ENCODE measurements at places on chromosomes 1 and 21.

DNA sequence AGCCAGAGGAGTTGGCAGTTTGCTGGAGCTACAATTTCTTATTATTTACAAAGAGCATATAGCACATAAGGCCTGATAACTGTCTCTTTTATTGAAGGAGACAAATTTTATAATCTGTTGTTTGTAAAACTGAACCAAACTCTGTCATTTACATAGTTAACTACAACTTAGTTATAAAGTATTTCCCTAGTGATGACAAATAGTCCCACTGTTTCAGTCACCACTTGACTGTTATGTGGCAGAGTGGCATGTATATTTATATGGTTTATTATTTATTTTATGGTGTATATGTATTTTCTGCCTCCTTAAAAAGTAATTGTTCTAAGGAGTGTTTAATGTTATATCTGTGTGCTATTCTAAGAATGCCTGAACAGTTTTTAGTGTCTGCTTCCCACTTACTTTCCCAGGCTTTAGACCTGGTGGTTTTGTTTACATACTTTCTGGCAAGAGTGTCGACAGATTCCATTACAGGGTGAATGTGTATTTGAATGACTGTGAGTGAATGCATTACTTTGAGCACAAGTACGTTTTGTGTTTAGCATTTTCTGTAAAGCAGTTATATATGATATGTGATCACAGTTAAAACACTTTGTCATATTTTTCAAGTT, 10.0 kb downstream of the TSEN15 start:
- DNase-seq = no peak

DNA sequence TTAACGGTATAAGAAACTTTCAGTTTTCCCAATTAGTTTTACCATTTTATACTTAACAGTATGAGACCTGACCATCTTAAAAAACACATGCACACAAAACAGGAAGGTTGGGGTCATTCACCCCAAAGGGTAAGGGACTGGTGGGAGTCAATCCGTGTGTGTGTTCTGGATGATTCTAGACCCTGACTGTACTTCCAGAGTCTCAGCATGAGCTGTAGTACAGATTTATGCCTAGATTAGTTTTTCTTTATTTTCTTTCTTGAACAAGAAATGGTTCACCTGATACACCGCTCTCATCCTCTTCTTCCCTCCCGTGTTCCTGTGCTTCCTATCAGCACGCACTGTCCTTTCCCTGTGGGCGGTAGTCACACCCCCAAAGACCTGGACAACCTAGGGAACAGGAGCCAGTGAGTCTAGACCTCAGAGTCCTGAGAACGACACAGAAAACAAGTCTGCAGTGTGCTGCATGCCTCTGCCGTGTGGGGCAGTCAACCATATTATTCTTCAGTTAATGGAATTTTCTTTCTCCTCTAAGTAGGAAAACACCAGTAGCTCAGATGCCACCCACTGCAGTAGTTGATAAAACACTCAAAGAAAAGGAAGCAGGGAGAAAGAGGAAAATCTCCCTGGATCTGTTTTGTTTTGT, 38.9 kb upstream of the MRPS6 start:
- peak; percentile 6 for DNase-seq

DNA sequence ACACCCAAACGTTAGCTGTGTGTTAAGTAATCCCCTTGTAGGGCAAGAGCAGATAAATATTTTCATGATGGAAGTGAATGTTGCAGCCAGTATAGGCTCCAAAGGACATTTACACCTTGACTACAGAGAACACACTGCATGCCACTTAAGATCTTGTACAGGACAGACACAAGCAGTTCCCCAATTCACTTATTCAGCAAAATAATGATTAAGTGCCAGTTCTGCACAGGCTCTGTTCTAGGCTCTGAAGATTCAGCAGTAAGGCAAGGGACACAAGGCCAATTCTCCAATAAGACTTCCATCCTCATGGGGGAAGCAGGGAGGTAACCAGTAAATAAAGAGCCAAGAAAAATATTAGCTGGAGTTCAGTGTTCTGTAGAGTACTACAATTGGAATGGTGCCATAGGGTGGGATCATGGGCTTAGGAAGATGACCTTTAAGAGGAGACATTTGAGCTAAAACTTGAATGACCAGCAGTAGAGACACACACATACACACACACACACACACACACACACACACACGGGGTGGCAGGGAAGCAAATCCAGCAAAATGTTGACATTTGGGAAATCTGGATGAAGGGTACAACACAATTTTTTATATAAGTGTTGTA, 199.9 kb upstream of the JUN start:
- no peak for DNase-seq

GRCh38 chr1:40224040-40224439, 23.7 kb upstream of the TMCO2 start:
- DNase-seq = no peak

GRCh38 chr1:21903638-21904453, 33.3 kb downstream of the HSPG2 start:
- no peak for DNase-seq

GRCh38 chr1:53481456-53481855, 22.3 kb downstream of the DMRTB1 start:
- DNase-seq = no peak

GRCh38 chr1:59232216-59232615, 64.7 kb upstream of the FGGY start:
- no peak for DNase-seq

DNA sequence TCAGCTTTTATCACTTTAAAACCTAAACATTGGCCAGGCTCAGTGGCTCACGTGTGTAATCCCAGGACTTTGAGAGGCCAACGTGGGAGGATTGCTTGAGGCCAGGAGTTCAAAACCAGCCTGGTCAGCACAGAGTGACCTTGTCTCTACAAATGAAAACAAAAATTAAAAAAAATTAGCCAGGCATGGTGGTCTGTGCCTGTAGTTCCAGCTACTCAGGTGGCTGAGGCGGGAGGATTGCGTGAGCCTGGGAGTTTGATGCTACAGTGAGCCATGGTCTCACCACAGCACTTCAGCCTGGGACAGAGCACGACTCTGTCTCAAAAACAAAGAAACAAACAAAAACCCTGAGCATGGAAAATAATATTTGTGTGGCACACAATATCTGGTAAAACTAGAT, 143.5 kb upstream of the HNRNPU start:
- no peak for DNase-seq

DNA sequence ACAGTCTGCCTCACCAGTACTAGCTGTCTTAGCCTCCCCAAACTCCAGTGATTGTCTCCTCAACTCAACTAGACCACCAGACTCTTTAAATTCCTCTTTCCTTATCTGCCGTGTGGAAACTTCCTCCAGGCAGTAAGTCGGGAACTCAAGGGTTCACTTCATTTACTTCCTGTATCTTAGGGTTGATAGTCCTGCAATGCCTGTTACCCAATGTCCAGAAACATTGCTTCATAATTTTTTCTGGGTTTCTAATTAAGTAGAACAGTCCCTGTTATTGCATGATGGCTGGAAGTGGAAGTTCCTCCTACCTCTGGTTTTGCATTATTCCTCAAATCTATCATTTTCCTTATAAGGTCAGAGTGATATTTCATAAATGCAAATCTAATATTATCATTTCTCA, 60.8 kb upstream of the RNF11 start:
- DNase-seq = no peak

- no peak for DNase-seq
Measured at GRCh38 chr1:12316331-12316730, 86.5 kb downstream of the VPS13D start.

DNA sequence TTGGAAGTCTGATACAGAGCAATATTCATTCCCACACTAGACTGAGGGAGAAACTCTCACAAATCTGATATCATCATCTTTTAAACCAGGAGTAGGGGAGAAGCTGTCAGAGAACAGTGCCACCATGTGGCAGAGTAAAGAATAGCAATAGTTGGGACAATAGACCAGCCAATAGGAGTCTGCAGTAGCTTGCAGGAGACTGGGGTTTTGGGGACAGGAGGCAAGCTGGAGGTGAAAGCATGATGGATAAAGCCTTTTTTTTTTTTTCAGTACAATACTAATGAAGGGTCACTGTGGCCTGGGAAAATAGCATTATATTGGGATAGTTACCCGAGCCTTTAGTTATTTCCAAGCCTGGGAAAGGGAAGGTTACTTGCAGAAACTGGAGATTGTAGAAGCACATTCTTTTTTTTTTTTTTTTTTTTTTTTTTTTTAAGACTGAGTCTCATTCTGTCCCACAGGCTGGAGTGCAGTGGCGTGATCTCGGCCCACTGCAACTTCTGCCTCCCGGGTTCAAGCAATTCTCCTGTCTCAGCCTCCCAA, 120.7 kb downstream of the S1PR1 start:
- peak; percentile 31 for DNase-seq

- no peak for DNase-seq
Measured at GRCh38 chr1:166703141-166703540, 136.1 kb upstream of the POGK start.

DNA sequence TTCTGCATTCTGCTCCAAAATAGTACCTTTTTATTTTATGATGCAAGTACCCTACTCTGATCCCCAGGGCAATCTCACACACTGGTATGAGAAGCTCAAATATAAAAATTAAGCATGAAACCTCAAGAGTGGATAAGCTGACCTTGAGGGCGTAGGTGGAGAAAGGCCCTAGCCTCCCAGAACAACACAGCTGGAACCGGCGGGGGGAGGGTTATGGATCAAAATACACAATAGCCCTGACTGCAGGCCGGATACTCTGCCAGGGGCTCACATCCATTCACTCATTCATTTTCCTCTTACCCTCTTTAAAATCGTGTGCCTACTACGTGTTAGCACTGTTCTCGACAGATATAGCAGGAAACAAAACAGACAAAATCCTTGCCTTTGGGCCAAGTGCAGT, 32.8 kb upstream of the ECE1 start:
- no peak for DNase-seq

GRCh38 chr1:1796466-1796865, 18.2 kb upstream of the NADK start:
- no peak for DNase-seq

DNA sequence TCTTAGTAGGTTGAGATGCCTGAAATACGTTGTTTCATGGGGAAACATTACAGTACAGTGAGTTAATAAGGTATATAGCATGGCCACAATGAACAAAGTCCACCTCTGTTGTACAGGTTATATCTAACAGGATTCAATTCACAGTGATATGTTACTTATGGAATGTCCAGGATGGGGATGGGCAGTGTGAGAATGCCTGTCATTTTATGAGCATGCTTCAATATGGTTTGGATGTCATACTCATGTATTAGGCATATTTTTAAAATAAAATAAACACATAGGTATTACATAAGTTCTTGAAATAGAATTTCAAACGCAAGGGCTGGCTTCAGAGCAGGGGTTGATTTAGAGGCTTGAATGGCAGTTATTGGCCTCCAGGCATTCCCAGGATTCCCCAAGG, 6.1 kb upstream of the PHLDA3 start:
- DNase-seq = no peak

DNA sequence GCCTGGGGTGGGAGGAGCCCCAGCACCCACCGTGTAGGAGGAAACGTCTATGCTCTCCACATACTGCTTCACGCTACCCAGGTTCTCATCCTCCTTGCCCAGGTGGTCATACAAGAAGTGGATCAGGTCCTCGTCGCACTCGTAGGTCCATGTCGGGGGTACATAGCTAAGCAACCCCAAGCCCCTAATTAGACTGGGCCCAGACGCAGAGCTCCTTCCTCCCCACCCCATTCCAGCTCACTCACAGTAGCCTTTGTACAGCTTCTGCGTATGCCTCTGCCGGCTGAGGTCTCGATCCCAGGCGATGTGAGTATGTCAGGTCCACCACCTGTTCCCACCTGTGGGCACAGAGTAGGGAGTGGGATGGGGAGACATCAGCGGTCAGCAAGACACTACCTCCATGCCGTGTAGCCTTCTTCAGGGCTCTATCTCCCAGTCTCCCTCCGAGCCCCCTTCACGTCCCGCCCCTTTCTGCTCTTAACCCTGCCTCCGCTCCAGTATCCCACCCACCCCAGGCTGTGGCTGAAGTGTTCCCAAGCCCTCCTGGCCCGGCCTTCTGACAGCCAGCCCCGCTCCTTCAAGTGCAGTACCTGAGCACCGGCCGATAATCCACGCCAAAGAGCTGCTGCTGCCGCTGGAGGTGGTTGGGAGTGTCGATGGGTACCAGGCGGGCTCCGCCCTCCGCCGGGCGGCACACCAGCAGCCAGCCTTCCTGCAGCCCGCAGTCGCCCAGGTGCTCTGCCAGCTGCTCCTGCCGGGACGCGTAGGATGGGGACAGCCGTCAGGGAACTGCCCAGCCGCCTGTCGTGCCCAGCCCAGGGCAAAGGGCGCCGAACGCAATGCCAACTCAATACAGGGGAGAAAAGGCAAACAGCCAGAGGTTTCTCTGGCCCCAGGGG, 919 bp downstream of the HECTD3 start:
- peak; percentile 88 for DNase-seq

GRCh38 chr1:171981303-171981702, 140.0 kb downstream of the DNM3 start:
- DNase-seq = peak; percentile 43

- no peak for DNase-seq
Measured at GRCh38 chr1:219744652-219745469, 132.0 kb upstream of the ZC3H11B start.

- no peak for DNase-seq
Measured at GRCh38 chr1:199759268-199759730, 268.2 kb upstream of the NR5A2 start.

GRCh38 chr21:16309250-16309971, 579.6 kb downstream of the USP25 start:
- DNase-seq = no peak

GRCh38 chr1:100036718-100037655, 67.2 kb downstream of the SLC35A3 start:
- peak; percentile 30 for DNase-seq

GRCh38 chr1:225767634-225768540, 9.7 kb upstream of the SRP9 start:
- DNase-seq = peak; percentile 94

- no peak for DNase-seq
Measured at GRCh38 chr1:116514708-116515525, 55.9 kb downstream of the CD58 start.

DNA sequence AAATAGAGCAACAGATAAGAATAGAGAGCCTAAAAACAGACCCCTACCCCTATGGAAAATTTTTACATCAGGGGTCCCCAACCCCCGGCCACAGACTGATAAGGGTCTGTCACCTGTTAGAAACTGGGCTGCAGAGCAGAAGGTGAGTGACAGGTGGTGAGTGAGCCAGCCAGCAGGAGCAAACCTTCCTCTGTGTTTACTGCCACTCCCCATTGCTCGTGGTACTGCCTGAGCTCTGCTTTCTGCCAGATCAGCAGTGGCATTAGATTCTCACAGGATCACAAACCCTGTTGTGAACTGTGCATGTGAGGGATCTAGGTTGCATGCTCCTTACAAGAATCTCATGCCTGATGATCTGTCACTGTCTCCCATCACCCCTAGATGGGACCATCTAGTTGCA, 174.1 kb downstream of the FOXD2 start:
- no peak for DNase-seq

DNA sequence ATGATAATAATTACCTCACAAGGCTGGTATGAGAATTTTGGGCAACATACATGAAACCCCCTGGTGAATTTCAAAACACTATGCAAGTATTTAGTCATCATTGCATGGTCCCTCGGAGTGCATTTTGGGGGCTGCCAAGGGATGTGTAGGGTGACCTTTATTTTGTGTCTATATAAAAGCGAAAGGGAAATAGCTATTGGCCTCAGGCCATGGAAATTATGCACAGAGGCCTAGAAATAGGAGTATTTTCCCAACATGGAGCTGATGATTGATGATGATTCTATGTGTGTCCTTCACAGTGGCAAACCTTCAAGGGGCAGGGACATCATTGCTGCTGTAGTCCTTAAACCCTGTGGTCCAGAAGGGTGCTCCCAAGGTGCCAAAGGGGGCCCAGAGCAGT, 265.5 kb downstream of the ST6GALNAC3 start:
- no peak for DNase-seq

GRCh38 chr21:34935898-34936297, 113.2 kb downstream of the RUNX1 start:
- DNase-seq = no peak

GRCh38 chr1:37858931-37859506, 373 bp downstream of the MTF1 start:
- DNase-seq = no peak

Measured in NCI-H526 (cell line).